ENCODE measurements at places on chromosomes 16 and 17.

GRCh38 chr17:76994237-76994637 is 126.0 kb downstream of the MGAT5B start:
- DNase-seq: no peak

DNA sequence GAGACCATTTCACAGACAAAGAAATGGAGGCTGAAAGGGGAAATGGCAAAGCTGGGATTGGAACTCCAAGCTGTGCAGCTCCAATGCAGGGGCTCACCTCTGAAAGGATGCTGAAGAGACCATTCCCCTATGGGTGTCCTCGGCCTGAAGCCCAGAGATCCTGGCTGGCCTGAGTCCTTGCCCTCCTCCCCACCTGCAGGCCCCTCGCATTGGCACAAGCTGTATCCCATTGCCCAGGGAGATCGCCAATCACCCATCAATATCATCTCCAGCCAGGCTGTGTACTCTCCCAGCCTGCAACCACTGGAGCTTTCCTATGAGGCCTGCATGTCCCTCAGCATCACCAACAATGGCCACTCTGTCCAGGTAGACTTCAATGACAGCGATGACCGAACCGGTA is 2.6 kb downstream of the CA7 start:
- no peak for DNase-seq

- DNase-seq: no peak
Observed at GRCh38 chr17:10612957-10613744, 44.0 kb downstream of the MYH3 start.

DNA sequence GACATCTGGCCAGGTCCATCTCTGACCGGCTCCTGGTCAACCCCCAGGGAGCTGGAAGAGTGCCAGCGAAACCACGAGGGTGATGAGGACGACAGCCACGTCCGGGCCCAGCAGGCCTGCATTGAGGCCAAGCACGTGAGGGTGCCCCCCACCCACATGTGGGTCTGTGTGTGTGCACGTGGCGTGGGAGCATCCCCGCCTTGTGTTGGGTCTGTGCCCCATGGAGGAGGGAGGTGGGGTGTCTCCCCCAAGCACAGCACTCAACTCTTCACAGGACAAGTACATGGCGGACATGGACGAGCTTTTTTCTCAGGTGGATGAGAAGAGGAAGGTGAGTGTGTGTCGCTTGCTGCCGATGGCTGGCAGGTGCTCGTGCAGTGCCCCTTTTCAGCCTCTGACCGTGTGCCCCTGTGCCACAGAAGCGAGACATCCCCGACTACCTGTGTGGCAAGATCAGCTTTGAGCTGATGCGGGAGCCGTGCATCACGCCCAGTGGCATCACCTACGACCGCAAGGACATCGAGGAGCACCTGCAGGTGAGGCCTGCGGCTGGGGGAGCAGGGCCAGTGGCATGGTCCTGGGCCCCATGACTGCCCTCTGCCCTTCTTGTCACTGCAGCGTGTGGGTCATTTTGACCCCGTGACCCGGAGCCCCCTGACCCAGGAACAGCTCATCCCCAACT is 1.7 kb downstream of the STUB1 start:
- DNase-seq: no peak

DNA sequence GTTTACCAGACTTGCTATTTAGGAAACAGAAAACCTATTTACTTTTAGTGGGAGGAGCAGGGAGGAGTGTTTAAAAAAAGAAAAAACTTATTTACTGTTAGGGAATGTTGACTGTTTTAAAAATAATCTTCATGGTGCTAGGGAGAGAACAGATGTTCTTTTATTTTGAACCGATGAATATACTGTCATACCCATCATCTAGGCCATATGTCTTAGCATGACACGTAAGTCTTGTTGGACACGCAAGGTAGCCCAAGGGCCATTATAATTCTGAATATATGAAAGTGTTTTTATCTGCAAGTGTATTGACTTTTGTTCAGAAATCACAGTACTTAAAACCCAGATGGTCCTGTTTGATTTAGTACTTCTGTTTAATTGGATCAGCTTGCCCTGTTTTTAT is 11.6 kb downstream of the WIPF2 start:
- no peak for DNase-seq

DNA sequence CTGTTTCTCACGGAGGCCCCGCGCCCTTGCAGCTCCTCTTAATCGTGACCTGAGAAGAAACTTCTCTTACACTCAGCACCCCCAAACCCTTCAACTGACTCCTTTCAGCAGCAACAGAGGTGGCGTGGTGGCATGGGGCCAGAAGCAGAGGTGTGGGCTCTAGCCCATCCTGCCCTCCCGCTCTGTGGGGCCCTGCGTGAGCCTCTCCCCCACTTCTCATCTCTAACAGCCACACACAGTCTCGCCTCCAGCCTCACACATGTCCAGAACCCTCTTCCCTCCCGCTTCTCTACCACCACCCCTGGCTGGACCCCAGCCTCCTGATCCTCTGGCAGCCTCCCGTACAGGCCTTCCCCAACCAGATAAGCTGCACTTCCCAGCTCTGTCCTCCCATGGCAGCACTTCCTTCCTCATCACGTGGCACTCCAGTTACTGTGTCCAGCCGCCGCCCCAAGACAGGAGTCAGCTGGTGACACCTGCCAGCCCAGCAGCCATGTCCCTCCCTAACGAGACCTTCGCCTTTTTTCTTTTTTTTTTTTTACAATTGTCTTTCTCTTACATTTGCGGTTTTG is 30.5 kb downstream of the NSMCE1 start:
- no peak for DNase-seq

DNA sequence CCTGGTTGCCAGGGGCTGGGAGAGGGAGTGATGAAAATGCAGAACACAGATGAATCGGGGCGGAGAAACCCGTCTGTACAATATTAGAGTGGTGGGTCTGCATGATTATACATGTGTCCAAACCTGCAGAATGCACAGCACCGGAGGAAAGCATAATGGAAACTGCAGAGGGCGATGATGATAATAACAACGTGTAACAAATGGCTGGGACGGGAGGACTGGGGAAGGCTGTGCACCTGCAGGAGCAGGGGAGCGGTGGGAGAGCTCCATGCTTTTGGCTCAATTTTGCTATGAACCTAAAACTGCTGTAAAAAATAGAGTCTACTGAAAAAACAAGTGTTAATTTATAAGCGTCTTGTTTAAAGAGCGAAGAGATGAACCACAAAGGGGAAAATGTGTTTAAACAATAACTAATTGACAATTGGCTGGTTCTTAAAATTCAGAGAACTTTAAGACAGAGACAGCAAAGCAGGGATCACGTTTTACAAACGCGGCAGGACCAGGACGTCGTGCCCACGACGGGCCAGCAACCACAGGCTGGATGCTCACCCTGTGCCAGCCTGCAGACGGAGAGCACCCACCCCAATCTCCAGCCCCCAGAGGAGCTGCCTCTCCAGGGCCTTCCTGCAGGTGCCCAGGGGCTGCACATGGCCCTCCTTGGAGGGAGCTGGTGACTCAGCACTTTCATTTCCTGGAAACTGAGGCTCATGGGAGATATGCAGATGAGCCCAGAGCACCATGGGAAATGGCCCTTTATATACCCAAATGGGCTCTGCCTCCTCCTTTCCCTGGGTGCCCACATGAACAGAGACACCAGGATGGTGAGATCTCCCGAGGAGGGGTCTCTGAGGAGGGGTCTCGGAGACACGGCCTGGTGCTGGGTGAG is at the start of gene TEX19:
Gene TEX19, plus strand, starts transcription at position 783 of the 886 bp plus-strand sequence. CDS start 2,904 bp downstream, outside the sequence.
- DNase-seq: no peak

GRCh38 chr16:56238188-56238587 is 46.9 kb downstream of the GNAO1 start:
- no peak for DNase-seq

DNA sequence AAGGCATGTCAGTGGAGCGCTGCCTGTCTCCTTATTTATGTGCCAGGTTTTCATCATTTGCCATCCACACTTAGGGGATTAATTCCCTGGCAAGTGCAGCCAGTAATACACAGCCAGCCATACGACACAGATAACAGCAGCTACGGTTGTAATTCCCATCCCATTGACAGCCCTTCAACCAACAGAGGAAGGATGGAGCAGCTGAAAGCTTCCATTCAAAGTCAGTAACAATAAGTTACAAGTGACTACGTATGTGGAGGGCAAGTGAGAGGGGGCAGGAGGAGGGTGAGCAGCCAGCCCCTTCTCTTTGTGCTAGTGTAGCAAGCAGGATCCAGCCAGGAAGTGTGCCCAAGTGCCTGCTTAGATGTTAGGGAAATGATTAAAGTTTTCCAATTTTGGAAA is 53.8 kb upstream of the LYRM9 start:
- no peak for DNase-seq

- DNase-seq: no peak
Observed at GRCh38 chr17:77478899-77479298, 338.1 kb downstream of the SEC14L1 start.

DNA sequence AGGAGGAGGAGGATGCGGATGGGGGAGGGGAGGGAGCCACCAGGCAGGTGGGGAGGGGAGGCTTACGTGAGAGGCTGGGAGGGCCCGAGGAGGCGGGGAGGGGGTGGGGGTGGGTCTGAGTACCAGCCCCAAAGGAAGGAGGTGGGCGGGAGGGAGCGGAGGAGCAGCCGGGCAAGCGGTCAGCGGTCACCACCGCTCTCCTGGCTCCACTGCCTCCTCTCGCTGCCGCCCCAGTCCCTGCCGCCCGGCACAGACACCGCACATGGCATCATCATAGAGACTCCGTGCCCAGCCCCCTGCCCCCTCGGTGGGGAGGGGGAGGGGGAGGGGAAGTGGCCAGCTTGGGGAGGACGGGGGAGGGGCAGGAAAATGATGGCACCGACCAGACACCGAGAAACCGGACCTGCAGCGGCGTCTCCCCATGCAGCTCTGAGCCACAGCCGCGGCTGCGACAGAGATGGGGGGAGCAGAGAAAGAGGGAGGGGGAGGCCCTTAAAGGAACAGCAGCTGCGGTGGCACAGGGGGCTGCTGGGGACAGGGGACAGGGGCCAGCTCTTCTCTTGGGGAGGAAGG is at the start of gene TLCD3B:
Gene TLCD3B, minus strand, starts transcription at position 431 of the 573 bp plus-strand sequence. CDS start 744 bp downstream, outside the sequence.
- no peak for DNase-seq

DNA sequence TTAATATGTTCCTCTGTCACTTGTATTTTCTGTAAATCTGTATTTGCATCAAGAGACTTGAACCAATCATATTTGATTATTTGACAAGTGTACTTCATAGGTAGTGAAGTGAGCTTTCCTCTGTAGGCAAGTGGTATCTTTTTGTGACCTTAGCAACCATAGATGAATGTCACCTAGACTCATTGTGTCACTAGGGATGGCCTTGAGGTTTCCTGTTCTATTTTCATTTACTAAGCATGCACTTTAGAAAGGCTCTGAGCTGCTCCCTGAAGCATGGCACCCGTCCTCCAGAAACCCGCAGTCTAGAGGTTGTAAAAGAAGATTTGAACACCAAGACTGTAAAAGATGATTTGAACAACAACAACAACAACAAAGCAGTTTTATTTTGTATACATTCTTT is 151.7 kb downstream of the PRKCB start:
- no peak for DNase-seq

DNA sequence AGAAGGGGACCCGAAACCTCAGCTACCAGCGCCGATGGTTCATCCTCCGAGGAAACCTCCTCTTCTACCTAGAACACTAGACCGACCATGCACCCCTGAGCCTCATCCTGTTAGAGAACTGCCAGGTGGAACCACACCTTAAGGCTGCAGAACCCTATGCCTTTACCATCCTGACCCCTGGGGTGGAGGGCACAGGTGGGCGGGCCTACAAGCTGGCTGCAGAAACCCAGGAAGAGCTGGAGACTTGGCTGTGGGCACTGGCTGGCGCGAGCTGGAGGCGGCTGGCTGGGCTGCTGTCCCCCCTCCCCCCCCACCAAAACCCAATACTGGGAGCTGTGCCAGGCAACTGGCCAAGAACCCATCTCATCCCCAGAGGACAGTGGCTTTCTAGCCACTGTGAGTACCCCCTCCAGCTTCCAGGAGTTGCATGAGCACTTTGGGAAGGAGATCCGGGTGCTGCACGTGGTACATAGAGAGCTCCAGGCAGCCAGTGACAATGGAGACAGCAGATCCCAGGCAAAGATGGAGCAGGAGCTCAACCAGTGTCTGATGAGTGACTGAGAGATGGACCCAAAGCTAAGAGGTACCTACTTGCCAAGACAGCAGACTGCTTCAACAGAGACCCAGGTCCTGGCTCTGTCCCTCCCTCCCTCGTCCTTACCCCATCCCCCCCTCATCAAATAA is 1.4 kb upstream of the CD2BP2 start:
- no peak for DNase-seq

- no peak for DNase-seq
Observed at GRCh38 chr17:53149316-53149715, 673.4 kb upstream of the KIF2B start.

- DNase-seq: no peak
Observed at GRCh38 chr17:66809408-66809807, 25.5 kb upstream of the CACNG5 start.

- DNase-seq: no peak
Observed at GRCh38 chr16:47865337-47865855, 290.4 kb downstream of the ABCC12 start.

GRCh38 chr17:8941980-8942622 is 23.4 kb downstream of the PIK3R5 start:
- no peak for DNase-seq

DNA sequence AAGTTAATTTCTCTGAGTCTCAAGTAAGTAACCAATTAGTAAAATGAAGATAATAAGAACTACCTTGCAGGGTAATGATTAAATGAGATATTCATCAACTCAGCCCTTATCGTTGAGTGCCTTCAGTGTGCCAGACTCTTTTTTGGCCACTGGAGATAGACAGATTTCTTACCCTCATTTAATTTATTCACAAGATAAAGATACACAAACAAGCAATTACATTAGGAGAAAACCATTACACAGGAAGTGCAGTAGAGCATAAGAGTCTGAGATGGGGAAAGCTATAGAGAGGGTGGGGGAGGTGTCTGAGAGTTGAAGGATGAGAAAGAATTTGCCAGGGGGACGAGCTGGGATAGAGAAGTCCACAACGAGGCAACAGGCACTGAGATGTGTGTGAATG is 72.5 kb upstream of the BCAR1 start:
- no peak for DNase-seq

DNA sequence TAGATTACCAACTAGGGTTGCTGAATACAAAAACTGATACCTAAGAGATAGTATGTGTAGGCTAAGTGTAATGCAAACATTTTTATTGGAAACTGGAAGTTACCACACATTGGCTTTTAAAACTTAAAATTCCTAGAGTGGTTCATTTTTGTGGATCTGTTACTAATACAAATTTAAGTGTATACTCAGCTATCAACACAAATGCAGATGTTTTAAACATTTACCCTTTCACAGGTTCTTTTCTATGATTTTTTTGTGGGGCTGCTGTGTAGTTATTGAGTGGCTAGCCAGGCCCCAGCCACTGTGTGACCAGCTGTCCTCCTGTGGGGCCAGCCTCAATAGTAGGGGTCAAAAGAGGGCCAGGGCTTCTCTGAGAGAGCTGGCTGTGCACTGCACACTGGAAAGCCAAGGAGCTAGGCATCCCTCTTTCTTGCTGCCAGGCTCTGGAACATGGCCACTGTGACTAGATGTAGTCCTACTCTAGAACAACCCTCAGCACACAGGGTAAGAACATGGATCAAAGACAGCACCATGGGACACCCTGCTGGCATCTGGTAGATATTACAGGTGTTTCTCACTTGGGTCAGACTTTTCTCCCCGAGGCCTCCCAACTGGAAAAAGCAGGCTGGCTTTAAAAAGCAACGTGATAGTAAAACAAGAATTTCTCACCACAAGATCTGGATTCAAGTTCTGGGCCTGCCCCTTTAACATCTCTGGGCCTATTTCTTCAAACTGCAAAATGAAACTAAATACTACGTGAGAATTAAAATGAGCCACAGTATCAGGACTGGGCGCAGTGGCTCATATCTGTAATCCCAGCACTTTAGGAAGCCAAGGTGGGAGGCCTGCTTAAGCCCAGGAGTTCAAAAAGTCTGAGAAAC is 7.3 kb upstream of the VEZF1 start:
- peak; percentile 87 for DNase-seq

GRCh38 chr17:75515496-75516254 is at the start of gene CASKIN2:
Gene CASKIN2 (minus strand): TSS chr17:75515537. CDS start chr17:75513804, 1,733 bp downstream.
- DNase-seq: peak; percentile 86
